AG04449 (cell line): ENCODE measurements at places on chromosomes 11 and 22.
A peak's percentile ranks its signal among the peaks of the same experiment; 100 is the strongest.

DNA sequence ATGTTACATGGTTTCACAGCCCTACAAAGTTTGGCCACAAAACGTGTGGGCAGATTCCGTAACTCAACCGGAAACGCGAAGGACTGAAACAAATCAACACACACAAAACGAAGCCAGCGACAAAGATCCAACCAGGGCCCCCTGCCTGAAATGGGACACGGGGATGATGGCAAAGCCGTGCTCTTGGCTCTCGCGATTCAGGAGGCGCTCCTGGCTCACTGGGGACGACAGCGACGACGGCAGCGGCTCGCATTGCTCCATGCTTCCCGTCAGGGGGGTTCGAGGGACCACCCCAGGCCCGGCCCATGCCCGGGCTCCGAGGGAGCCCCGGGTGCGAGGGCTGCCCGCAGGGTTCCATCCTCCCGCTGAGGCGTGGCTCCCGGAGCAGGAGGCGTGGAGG, 4786.8 kb upstream of the OR11H1 start:
- DNase-seq = no peak

DNA sequence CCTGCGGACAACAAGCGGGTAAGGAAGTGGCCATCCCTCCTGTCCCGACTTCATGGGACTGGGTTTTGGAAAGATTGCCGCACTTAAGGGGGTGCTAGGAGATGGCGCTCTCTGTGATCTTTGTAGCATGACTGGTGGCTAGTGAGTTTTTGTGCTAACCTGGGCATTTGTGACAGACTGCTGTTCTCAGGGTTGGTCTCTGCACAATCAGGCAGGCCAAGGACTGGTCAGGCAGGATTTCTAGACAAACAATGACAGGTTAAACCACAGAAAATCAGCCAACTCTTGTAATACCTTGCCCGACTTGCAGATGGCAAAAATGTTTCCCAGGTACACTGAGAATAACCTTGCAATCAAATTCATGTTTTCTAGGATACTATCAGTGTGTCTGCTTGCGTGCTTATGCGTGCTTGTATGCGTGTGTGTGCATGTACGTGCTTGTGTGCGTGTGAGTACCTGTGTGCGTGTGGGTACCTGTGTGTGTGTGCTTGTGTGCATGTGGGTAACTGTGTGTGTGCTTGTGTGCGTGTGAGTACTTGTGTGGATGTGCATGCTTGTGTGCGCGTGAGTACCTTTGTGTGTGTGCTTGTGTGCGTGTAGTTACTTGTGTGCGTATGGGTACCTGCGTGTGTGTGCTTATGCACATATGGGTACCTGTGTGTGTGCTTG, 25.6 kb upstream of the SORL1-AS1 start:
- DNase-seq = no peak

DNA sequence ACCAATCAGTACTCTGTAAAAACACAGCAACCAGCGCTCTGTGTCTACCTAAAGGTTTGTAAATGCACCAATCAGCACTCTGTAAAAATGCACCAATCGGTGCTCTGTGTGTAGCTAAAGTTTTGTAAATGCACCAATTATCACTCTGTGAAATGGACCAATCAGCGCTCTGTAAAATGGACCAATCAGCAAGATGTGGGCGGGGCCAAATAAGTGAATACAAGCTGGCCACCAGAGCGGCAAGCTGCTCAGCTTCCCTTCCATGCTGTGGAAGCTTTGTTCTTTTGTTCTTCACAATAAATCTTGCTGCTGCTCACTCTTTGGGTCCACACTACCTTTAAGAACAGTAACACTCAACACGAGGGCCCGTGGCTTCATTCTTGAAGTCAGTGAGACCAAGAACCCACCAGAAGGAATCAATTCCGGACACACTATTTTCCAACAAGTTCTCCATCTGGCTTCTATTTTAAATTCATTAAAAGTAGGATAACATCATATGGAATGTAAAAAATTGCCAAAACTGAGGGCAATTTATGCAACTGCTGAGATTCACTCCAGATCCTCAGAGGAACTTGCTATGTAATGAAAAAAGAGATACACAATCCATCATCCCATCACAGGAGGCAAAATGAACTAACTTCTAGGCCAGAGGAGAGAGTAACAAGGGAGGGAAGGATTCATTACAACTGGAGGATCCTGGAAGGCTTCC, 3.1 kb upstream of the PANX1 start:
- no peak for DNase-seq

GRCh38 chr11:56905936-56906335, 82.8 kb upstream of the OR5AK2 start:
- no peak for DNase-seq

DNA sequence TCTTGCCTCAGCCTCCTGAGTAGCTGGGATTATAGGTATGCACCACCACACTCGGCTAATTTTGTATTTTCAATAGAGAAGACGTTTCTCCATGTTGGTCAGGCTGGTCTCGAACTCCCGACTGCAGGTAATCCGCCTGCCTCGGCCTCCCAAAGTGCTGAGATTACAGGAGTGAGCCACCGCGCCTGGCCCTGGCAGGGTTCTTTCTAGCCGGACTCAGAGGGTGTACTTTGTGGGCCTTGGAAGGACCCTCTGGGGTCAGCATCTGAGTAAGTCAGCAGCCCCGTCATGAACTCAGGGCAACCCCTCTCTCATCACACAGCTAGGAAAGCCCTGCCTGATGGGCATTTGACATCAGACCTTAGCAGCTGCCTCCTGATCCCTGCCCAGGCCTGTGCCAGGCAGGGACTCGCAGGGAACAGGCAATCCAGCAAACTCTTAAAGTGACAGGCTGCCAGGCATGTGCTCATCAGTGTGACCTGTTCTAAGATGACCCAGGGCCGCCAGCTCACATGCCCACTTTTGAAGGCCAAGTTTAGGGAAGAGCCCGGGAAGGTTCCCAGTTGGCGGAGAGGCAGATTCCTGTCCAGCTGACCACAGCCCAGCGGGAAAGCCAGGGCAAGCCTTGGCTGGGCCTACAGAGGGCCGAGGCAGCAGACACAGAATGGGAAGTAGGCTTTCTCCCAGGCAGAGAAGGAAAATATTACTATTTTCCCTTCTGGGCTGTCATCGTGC, 92.9 kb downstream of the MORC2 start:
- DNase-seq = no peak

- peak; percentile 80 for DNase-seq
Measured at GRCh38 chr11:131889146-131889577, 518.7 kb downstream of the NTM start.

DNA sequence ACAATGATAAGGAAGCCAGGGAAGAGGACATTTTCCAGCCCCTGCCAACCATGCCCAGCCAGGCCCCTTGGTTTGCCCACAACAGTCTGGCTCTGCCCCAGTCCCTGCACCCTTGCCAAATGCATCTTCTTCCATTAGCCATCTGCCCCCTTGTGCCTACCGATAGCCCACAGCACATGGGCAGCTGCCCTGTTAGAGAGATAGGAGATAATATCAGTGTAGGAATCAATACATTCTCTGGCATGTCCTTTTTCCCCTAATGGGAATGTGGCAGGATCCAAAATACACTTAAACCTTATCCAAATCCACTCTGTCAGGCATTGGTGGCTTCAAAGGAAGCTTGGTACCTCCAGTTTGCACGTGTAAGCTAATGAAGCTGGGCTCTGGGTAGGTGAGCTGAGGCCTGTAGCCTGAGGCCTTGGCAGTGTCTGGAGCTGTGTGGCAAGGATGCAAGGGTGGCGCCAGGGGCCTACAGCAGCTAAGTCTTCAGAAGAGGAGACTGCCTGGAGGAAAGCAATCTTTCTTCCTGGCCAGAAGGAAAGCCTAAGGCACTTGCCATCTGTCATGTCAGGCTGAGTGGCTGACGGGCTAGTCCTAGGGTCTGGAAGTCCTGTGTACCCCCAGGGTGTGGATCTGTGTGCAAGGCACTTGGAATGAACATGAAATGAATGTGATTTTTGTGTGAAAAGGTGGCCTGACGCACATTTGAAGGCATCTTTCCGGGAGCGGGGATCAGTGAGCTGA, 164.2 kb upstream of the TBCEL start:
- no peak for DNase-seq

- DNase-seq = no peak
Measured at GRCh38 chr22:50184004-50184901, 1.5 kb upstream of the TRABD start.

GRCh38 chr11:69295995-69296889, 2.3 kb downstream of the MYEOV start:
- DNase-seq = no peak

DNA sequence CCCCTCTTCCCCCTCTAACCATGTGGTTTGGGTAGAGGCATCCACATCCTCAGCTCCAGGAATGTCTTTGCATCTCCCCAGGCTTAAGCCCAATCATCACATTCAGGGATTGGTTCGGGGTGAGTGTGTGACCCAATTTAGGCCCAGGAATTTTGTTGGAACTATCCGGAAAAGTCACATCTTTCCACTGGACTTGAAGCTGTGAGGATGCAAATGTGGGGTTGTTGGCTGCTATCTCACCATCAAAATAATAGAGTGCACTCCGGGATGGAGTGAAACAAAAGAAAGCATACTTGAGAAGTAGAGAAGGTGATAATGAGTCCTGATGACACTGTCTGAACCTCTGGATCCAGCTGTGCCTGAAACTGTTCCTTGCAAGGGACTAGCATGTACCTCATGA, 33.8 kb upstream of the OLFML1 start:
- DNase-seq = no peak

DNA sequence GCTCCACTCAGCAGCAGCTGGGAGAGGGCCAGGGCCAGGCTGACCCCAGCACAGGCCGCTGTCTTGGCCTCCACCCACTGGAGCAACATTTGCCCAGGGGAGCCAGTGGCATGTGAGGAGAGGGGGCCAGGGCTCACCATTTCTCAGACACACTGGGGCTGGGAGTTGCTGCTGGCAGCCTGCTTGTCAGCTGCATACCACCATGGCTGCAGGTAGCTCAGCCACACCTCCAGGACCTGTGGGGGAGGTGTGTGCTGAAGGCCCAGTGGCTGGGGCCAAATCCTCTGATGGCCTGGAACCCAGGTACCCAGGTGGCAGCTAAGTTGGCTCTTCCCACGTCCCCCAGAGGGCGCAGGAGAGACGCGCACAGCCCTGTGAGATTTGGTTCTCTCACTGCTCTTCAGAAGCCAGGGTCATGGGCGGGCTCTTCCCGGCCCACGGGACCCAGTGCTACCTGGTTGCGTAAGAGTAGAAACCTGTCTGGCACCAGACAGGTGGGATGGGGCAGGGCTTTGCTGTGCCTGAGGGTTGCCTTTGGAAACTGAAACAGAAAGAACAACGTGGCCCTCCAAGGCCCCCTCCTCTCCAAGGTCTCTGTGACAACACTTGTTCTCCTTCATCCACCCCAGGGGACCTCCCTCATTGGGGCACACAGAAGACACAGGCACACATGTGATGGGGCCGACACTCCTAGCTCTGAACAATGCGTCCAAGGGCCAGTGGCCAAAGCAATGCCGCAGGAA, 98.8 kb downstream of the MED15 start:
- DNase-seq = no peak

DNA sequence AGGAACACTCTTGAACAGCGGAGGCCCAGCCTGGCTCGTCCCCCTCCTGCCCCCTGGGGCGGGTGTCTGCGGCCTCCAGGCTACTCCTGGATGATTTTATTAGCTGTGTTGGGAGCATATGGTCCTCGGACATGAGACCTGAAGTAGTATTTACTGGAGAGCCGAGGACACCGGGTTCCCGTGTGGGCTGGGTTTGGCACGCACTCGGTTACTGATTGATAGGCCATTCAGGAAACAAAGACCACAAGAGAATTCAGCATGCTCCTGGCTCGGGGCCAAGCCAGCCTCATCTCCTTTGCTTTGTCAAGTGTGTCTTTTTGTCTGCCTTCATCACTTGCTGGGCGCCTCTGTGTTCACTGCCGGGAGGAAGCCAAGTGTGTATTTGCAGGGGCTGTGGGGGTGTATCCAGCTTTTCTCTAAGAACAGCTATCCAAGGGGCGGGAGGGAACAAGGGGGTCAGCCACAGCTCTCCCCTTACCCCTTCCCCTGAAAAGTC, 9.7 kb downstream of the FXYD2 start:
- DNase-seq = no peak

DNA sequence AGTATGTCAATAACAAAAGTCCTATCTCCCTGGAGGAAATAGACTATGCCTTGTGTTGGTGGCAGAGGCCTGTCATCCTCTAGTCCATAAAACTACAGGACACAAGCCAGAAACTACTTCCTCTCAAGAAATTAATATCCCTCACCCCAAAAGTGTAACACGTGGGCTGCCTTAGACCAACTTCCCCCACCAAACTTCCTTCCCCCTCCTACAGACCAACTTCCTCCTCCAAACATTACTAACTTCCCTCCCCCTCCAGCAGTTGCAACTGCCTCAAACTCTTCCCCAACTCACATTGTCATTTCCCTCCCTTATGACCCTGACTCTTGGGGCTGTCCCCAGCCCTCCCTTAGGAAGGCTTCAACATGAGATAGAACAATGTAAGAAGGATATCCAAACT, 6.3 kb downstream of the OR52K2 start:
- DNase-seq = no peak

DNA sequence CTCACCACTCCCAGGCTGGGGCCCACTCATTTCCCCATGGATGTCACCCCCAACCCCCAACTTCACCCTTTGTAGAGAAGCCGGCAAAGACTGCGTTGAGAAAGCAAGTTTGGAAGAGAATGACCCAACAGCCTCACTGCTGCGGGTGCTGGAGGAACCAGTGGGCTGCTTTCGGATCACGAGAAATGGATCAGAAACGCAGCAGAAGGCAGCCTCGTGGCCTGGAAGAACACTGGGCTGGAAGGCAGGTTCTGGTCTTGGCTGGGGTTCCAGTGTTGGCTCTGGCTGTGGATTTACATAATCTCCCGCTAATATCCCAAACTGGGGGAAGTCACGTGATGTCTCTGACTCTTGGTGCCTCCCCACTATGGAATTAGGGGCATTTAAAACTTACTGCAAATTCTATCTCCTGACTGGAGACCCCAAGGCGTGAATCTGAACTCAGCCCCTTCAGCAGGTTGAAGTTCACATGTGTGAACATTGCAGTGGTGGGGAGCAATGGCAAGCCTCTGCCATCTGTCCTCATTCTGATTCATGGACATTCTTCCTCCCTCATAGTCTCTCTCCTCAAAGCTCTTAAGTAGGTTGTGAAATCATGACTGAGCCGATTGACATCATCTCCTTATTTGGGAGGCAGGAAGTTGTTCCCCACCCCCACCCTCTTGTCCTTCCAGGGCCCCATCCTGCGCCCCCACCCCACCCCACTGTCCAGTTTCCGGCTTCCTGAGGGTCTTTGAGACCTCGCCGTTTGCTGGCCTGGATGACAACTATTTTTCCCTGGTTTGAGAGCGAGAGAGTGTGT, 37.0 kb upstream of the TIMP3 start:
- peak; percentile 70 for DNase-seq

DNA sequence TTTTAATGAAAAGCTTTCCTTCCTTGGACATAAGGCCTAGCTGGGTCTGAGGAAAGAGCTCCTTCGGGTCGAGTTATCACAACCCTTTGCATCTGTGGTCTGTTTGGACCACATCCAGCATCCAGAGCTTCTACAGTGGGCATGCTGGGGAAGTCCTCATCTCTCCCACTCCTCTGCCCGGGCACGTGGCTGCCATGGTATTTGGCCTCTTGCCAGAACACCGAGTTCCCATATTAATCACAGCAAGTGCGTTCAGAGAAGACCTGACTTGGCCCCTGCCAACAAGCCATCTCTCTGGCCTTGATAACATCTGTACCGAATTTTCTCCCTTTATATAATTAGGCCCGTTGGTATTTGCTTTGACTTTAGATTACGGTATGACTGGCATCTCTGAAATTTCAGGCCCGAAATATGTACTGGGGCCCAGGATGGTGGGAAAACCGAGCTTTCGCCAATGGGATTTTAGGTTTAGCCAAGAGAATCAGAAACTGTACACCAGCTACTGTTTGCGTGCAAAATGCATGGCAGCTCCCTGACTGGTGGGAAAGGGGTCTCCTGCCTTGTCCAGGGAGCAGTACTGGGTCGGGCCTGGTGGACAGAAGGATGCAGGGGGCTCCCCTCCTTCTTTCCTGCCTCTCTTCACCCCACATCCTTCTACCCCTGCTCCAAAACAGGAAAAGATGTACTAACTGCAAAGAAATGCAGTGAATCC, 90.0 kb downstream of the MICAL2 start:
- peak; percentile 95 for DNase-seq
